ENCODE measurements at places on chromosomes 7 and 10. TPM values are rescaled to one million over a fixed set of nuclear protein-coding genes. Genes with fewer than 3 reads are reported as not detected.

FRAT1 gene
- 3.0 TPM for total RNA-seq

HEPACAM2 gene
- not detected for total RNA-seq

FAM221A gene
- total RNA-seq, result 6.4 TPM

RSPH10B gene
- total RNA-seq, result 1.3 TPM

ACBD7 gene
- total RNA-seq, result 0.90 TPM

LRRC17 gene
- 0.14 TPM for total RNA-seq

PANK1 gene
- 4.5 TPM for total RNA-seq

WNT16 gene
- total RNA-seq, result not detected

SPDYE8 gene
- total RNA-seq, result not detected

STEAP4 gene
- total RNA-seq, result not detected

RGR gene
- not detected for total RNA-seq

CPED1 gene
- total RNA-seq, result not detected

CPA4 gene
- total RNA-seq, result not detected

SLC25A13 gene
- total RNA-seq, result 15.9 TPM

ARL3 gene
- 4.5 TPM for total RNA-seq

BICC1 gene
- total RNA-seq, result 0.26 TPM

INHBA gene
- total RNA-seq, result 1.2 TPM

LRRC4 gene
- total RNA-seq, result not detected

SCD gene
- total RNA-seq, result 51.4 TPM

TEX47 gene
- not detected for total RNA-seq
